Stimulated activated CD8-positive, alpha-beta memory T cell treated with anti-CD3 and anti-CD28 coated beads, Interleukin-4, amount 100 ng/mL, for 1 hour (primary cell): ENCODE measurements at places on chromosomes 2 and 18.

GRCh38 chr18:50862401-50862800 is 16.5 kb upstream of the ME2 start:
- no peak for DNase-seq

DNA sequence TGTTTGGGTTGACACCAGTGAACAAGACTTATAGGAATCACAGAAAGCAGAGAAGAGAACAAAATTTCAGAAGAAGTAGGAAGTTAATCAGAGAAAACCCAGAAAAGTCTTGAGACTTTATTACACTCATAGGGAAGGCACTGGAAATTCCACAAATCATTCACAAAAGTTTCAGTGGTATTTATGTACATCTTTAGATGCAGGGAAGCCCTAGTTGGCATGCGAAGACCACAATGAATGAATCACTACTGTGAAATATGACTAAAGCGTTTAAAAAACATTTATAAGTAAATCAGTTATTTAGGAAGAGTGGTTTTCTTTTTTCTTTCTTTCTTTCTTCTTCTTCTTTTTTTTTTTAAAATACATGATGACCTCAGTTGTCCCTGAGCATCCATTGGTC is 105.1 kb downstream of the NUP35 start:
- no peak for DNase-seq

- no peak for DNase-seq
Observed at GRCh38 chr2:59000796-59001195, 759.7 kb upstream of the FANCL start.

- no peak for DNase-seq
Observed at GRCh38 chr18:63062246-63062645, 257.3 kb downstream of the BCL2 start.

DNA sequence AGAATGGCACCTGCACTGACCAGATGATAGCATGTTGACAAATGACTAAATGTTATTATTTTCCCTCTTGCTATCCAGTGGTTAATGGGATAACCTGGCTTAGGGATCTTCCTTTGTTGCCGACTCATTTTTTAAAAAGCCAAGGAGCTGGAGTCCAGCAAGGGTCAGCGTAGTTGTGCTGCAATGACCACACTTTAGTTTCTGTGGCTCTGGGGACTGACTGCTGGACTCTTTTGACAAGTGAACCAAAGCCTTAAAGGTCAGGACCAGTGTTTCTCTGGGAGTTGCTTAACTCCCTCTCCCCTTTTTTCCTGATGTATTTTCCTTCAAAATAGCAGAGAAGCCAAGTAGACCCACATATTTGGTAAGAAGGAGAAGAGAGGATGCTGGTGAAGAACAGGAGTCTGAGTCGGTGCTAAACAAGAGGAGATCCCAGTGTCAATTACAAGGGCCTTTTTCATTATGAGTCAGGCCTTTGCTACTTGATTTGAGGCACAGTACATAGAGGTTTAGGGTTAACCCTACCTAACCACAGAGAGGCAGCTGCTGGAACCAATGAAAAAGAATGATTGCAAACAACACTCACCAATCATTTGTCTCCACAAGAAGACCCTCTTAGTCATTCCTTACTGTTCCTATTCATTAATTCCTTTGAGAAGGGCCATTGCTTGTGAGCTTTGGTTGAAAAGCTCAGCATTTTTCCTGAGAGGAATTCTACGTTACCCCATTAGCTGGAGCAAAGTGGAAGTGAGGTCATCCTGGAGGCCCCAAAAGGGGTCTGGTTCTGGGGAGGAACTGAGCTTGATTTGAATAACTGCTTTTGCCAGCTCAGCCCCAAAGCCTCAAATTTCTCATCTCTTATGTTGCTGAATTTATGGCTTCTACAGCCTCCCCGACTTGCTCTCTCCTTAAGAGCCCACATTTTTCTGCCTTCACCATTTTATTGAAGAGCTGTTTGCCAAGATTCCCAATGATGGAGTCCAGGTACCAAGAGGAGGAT is 137.6 kb upstream of the HNMT start:
- DNase-seq: no peak

GRCh38 chr2:127917916-127918315 is 32.2 kb upstream of the AMMECR1L start:
- DNase-seq: no peak

DNA sequence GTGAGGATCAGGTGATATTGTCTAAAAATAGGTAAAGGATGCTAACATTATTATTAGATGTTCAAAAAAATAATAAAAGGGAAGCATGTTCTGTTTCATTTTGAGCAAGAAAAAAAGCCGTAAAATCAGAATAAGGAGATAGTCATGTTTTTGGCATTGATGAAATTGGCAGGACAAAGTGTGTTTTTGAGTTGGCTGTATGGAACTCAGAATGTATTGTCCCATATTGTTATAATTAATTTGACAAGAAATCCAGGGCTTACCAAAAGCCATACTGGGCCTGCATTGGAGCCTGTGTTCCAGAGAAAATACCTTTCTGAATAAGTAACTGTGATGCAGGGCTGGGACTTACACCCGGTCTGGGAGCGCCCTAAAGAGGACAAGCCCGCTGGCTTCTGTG is 232.0 kb downstream of the AGAP1 start:
- no peak for DNase-seq

GRCh38 chr18:3529601-3530000 is 79.6 kb downstream of the TGIF1 start:
- DNase-seq: no peak

- no peak for DNase-seq
Observed at GRCh38 chr18:79251021-79251420, 144.7 kb upstream of the NFATC1 start.

GRCh38 chr2:133791191-133791590 is 222.9 kb upstream of the NCKAP5 start:
- DNase-seq: no peak

DNA sequence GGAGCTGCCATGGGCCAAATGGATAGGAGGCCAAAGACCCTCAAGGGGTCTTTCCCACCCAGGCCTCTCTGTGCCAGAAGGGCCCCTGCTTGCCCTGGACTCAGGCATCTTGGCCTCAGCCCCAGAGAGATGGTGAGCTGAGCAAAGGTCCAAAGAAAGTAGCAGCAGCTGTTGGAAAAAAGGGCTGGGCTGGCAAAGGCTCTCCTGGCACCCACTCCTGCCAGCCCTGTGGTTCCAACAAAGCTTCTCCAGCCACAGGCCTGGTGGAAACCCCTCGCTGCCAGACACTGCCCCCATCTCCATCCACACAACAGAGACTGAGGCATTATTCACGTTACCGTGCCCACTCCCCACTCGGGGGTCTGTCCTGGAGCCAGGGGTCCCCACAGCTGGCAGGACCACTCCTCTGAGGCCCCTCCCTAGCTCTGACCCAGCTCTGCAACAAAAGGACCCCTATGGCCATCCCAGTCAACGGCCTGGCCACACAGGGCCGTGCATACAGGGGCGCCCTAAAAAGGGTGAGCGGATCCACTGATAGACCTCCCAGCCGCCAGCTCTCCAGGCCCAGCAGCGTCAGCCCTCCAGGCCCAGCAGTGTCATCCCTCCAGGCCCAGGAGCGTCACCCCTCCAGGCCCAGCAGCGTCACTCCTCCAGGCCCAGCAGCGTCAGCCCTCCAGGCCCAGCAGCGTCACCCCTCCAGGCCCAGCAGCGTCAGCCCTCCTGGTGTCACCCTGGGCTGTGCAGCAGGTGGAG is 10.1 kb downstream of the BIN1 start:
- DNase-seq: no peak

DNA sequence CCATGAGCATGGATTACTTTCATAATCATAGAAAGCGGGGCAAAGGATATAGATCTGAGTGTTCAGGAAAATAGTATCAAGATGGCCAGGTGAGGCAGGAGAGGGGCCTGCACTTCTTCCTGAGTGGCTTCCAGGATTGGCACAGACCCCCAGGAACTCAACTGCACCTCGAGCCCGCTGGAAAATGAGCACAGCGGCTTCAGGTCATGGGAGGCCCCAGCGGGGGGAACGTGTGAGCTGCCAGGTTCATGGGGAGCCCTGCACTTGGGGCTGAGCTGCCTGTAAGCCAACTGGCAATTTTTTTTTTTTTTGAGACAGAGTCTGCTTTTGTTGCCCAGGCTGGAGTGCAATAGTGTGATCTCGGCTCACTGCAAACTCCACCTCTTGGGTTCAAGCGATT is 81.5 kb upstream of the ODC1 start:
- no peak for DNase-seq

DNA sequence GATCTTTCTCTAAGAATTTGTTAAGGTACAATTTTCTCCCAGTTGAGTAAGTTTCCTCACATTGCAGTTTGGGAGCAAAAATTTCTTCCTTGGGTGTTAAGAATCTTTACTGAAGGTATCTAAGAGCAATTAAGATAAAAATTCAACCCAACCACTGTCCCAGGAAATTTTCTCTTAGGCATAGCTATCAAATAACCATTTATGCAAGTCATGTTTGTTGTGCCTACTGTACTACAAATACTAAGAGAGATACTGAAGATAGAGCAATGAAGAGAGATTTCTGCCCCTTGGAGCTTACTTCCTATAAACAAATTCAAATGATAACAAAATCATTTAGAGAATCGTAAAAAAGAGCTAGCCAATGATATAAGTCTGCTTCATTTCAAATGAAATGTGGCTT is 402.8 kb downstream of the LRRTM4 start:
- DNase-seq: no peak

DNA sequence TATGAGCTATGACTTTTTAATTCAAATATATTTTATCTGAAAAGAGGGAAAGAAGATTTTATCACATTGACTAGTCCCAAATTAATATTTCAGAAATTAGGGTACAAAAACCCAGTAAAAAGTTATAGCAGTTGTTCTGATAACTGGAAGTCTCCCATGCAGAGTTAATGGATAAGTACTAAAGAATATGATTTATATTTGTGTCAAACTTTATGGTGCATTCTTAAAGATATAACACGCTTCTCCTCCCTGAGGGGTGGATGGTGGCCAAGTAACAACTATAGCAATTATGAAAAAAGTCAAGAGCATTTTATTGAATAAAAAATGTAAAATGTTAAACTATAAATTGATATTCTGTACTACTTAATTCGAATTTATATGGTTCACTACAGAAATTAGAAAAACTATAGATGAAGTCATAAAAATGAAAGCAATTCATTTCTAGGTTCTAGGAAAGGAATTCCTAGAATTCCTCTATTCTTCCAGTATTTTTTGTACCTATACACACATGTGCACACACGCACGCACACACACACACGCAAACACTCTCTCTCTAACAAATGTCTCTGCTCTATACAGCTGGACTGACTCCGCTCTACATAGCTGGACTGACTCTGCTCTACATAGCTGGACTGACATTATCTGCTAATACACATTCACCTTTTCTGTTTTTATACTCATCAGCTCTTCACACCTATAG is 111.3 kb downstream of the PRELID3A start:
- no peak for DNase-seq

GRCh38 chr2:9964334-9964980 is 13.0 kb downstream of the GRHL1 start:
- DNase-seq: no peak

DNA sequence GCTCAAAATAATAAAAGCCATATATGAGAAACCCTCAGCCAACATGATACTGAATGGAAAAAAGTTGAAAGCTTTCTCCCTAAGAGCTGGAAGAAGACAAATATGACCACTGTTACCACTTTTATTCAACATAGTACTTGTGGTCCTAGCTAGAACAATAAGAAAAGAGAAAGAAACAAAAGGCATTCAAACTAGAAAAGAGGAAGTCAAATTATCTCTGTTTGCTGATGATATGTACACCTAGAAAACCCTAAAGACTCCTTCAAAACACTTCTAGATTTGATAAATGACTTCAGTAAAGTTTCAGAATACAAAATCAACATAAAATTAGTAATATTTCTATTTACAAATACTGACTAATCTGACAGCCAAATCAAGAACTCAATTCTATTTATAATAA is 328.8 kb upstream of the GCFC2 start:
- DNase-seq: no peak

DNA sequence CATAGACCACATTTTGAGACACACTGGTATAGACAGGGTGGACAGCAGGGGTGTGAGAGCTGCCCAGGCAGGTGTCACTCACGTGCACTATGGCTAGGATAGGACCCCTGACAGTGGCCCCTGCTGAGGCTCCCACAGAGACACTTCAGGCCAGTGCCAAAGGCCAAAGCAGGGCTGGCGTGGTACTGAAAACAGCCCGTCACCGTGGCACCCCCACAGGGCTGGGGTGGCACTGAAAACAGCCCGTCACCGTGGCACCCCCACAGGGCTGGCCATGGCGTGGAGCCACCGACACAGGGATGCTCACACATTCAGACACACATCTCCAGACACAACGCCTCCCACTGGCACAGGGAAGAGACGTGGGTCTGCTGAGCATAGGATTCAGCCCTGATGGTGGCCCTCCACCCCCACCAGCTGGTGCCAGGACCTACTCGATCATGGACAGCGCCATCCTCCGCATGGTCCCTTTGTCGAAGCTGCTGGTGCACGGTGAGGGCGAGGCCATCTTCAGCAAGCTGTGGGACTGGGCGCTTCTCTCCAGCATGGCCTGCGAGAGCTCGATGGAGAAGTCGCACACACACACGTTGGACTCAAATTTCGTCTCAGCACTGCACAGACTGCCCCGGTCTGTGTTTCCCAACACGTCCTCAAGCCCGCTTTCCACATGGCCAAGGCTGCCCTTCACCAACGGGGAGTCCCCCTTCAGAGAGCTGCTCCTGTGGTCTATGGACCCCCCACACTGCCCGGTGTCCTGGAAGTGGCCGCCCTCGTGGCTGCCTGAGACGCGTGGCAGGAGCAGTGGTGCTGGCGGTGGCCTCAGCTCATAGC is 34.1 kb downstream of the ANKMY1 start:
- no peak for DNase-seq

DNA sequence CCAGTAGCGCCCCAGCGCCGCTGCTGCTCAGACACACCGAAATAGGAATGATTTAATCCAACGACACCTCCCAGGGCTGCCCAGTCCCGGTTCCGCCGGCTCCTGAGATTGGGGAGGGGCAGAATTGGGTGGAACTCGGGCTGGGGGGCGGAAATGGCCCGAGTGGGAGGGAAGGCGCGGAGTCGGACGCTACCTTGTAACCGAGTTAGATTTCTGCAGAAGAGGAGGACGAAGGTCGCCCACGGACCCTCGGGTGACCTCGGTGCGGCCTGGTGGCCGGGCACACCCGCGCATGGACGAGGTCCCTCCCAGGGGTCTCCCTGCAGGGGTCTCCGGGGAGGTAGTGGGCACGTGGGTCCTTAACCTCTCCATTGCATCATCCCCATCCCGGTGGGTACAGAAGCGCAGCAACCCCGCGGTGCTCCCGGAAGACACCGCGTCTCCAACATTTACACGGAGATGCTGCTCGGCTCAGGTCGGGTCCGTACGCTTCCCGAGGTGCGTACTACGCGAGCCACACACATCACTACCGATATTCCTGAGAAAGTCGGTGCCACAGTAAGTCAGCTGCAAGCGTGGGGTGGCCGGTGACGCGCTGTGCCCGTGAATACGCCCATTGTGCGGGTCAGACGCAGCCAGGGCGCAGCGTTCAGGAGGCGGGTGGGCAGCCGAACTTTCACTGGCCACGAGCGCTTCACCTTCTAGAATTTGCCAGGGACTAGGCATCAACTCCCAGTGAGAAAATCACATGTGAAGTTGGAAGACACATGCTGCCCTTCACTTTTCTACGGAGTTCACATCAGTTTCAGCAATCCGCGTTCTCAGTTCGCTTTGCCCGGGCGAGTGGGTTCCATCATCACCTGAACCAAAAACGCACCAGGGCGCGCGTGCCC is 3.0 kb downstream of the ZNF516 start:
- no peak for DNase-seq
